ENCODE measurements at places on chromosomes 1 and 21. TPM values are rescaled to one million over a fixed set of nuclear protein-coding genes. Genes with fewer than 3 reads are reported as not detected.

- H3K27ac ChIP-seq, result no peak overlapping the region
- H3K36me3 ChIP-seq, result peaks cover 4% of the 10 kb centered on the region
- no peak overlapping the region for H3K4me3 ChIP-seq
These were observed 9.3 kb downstream of the CTH start for GRCh38 chr1:70420320-70420719.

DNA sequence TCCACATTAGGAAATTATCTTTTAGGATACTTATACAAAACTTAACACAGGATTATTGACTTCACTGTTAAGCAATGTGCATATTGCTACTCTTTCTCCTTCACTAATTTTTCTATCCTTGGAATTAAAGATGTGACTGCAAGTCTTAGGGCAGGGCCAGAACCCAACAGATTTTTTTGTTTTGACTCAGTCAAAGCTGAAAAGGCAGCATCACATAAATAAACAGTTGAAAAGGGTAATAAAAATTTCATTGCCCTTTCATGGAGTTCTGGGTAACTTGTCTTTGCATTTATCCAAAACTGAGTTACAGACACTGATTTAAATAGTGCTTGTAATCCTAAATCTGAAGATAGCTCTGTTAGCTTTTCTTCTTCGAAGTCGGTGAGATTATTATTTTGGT lies 1.9 kb upstream of the TMEM35B start:
- peaks cover 33% of the 10 kb centered on the region for H3K4me1 ChIP-seq
- peaks cover 22% of the 10 kb centered on the region for H3K36me3 ChIP-seq
- no peak overlapping the region for H3K27ac ChIP-seq
- H3K4me3 ChIP-seq, result no peak overlapping the region
- no peak for DNase-seq
- H3K27me3 ChIP-seq, result no peaks in the 10 kb centered on the region

- H3K36me3 ChIP-seq, result no peaks in the 10 kb centered on the region
- H3K27me3 ChIP-seq, result no peaks in the 10 kb centered on the region
- H3K4me3 ChIP-seq, result no peak overlapping the region
- no peak overlapping the region for H3K27ac ChIP-seq
These were observed 64.6 kb downstream of the BRINP2 start for GRCh38 chr1:177235350-177235749.

DNA sequence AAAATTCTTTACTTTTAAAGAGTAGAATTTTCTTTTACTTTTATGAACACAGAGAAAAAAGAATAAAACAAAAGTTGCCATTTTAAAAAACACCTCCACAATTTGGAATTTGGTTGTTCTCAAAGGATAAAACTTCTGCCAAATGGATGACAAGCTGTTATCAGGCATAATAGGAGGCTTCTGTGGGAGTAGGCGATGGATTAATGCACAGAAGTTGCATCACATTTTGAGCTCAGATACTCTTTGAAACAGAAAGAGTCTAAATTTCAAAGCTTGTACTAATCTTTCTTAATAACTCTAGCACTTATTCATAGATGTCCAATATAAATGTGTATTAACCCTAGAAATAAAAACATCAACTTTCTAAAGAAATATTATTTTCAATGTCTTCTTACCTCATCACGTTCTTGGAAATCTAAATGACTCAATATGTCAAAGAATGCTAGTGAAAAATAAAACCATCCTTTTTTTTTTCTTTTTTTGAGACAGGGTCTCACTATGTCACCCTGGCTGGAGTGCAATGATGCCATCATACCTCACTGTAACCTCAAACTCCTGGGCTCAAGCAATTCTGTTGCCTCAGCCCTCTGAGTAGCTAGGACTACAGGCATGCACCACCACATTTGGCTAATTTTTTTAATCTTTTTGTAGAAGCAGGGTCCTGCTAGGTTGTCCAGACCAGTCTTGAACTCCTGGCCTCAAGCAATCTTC lies 112.8 kb upstream of the USP25 start:
- no peaks in the 10 kb centered on the region for H3K4me1 ChIP-seq
- H3K27me3 ChIP-seq, result no peaks in the 10 kb centered on the region
- no peak overlapping the region for H3K4me3 ChIP-seq
- DNase-seq, result no peak

DNA sequence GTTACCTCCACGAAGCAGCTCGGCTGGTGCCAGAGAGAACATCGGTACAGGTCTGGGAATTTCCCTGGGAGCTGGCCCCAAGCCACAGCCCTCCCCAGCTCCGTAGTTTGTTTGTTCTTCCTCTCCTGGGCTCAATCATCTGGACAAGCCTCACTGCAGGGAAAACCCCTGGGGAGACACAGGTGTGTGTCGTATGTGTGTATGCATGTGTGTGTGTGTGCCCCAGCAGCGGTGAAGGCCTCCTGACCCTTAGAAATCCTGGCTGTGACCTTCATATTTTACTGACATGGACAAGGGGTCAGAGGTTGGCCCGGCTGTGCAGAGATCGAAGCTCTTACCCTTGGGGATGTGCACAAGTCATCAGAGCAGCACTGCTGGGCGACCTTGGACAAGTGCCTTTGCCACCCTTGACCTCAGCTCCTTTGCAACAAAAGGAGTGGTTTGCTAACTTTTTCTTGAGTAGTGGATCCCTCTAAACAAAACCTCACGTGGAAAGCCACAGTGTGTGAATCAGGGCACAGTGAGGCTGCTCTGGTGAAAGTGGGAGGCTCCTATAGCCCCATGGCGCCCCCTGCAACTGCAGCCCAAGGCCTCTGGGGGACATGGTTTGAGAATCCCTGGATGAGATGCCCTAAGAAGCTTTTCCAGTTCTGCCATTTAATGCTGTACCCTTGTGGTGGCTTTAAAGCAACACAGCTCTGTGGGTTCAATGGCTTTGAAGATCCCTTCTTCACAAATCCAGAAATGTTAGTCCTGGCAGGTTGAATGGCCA lies 12.3 kb upstream of the IL22RA1 start:
- no peaks in the 10 kb centered on the region for H3K36me3 ChIP-seq
- no peak for DNase-seq
- no peak overlapping the region for H3K4me3 ChIP-seq
- H3K27me3 ChIP-seq, result peaks cover 20% of the 10 kb centered on the region

DNA sequence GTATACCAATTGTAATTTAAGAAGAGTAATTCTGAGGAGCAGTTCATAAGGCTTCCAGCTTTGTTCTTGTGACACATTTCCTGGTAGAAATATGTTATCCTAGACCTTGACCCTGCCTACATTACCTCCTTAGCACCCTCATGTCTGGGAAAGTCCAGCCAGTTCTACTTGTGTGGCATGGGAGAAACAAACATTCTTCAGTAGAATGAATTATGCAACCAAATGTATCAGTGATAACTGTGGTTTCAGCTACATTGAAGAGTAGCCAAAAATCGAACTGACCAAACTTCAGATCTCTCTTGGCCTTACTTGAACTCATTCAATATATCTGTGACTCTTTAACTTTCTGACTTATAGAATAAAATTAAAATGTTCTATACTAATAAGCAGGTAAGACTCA lies 308.1 kb upstream of the LYPLAL1 start:
- no peak overlapping the region for H3K27ac ChIP-seq
- no peak for DNase-seq
- H3K4me1 ChIP-seq, result no peaks in the 10 kb centered on the region
- no peaks in the 10 kb centered on the region for H3K27me3 ChIP-seq

GRCh38 chr1:194161591-194161990 lies 975.2 kb upstream of the B3GALT2 start:
- no peaks in the 10 kb centered on the region for H3K36me3 ChIP-seq
- H3K27me3 ChIP-seq, result no peaks in the 10 kb centered on the region
- H3K4me1 ChIP-seq, result no peaks in the 10 kb centered on the region
- no peak for DNase-seq
- no peak overlapping the region for H3K27ac ChIP-seq

The FBXO28 gene
- total RNA-seq, result 25.1 TPM

- no peak overlapping the region for H3K4me3 ChIP-seq
- H3K27me3 ChIP-seq, result no peaks in the 10 kb centered on the region
- H3K4me1 ChIP-seq, result no peaks in the 10 kb centered on the region
These were observed 7.1 kb upstream of the TBX19 start for GRCh38 chr1:168273575-168273974.

DNA sequence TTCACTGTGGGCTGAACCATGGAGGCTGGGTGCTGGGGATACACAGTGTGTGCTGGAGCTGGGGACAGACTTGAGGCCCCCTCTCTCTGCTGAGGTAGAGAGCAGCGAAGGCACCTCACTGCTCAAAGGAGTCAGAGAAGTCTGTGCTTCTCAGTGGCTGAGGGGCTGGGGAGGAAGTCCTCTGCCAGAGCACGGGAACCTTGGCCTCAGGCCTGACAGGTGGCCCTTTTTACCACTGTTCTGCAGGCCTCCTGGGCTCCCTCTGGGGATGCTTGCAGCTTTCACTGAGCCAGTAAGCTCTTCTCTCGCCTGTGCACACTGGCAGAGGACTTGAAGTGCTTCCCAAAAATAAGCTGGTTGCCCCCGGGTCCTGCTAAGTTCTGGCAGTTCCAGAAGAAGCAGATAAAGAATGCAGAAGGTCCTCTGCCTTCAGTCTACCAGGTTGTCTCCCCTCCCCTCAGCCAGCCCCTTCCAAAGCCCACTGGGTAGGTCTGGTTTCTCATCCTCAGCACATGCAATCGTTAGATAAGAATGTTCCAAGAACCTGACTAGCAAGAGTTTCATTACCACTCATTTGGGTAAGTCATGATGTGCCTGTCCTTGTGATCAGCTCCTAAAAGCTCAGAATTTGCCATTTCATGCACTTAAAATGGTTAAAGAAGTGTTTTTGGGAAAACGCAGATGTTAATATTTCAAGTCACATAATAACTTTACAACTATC lies 53.9 kb downstream of the TENT5C start:
- H3K4me1 ChIP-seq, result peaks cover 95% of the 10 kb centered on the region
- H3K27me3 ChIP-seq, result peaks cover 6% of the 10 kb centered on the region
- peak; percentile 27 for DNase-seq
- peak overlapping the region; percentile 91 for H3K27ac ChIP-seq
- H3K4me3 ChIP-seq, result peak overlapping the region; percentile 28

GRCh38 chr21:36859744-36860501 lies 106.5 kb downstream of the HLCS start:
- no peaks in the 10 kb centered on the region for H3K27me3 ChIP-seq
- H3K4me1 ChIP-seq, result peaks cover 31% of the 10 kb centered on the region
- no peak overlapping the region for H3K4me3 ChIP-seq

DNA sequence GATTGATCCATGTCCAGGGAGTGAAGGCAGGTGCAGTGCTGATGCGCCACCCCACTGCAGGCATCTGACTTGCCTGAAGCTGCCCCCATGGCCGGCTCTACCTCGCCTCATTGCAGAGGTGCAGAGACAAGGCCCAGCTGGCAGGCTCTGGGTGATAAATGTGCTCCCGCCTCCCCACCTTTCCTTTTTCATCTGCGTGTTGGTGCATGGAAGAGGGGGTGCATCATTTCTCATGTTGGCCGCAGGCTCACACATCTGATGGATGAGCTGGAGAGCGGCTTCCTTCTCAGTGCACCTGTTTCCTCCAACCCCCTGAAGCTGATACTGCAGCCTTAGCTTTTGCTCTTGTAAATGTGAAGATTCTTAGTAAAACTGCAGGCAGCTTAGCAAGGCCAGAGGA lies 306.0 kb upstream of the KAZN start:
- H3K4me1 ChIP-seq, result no peaks in the 10 kb centered on the region
- H3K27me3 ChIP-seq, result peaks cover 4% of the 10 kb centered on the region
- H3K27ac ChIP-seq, result no peak overlapping the region
- DNase-seq, result no peak
- no peaks in the 10 kb centered on the region for H3K36me3 ChIP-seq
